H9 (cell line): ENCODE measurements at places on chromosomes 12 and 14.

GRCh38 chr12:88144546-88145468, 2.7 kb downstream of the TMTC3 start:
- no peak for DNase-seq

GRCh38 chr12:52346593-52346992, 20.7 kb downstream of the KRT85 start:
- no peak for DNase-seq

- DNase-seq, result peak; percentile 87
These were observed 179.0 kb downstream of the SLC15A4 start for GRCh38 chr12:128644664-128645296.

- no peak for DNase-seq
These were observed 260.9 kb downstream of the ITPR2 start for GRCh38 chr12:26572137-26572536.

DNA sequence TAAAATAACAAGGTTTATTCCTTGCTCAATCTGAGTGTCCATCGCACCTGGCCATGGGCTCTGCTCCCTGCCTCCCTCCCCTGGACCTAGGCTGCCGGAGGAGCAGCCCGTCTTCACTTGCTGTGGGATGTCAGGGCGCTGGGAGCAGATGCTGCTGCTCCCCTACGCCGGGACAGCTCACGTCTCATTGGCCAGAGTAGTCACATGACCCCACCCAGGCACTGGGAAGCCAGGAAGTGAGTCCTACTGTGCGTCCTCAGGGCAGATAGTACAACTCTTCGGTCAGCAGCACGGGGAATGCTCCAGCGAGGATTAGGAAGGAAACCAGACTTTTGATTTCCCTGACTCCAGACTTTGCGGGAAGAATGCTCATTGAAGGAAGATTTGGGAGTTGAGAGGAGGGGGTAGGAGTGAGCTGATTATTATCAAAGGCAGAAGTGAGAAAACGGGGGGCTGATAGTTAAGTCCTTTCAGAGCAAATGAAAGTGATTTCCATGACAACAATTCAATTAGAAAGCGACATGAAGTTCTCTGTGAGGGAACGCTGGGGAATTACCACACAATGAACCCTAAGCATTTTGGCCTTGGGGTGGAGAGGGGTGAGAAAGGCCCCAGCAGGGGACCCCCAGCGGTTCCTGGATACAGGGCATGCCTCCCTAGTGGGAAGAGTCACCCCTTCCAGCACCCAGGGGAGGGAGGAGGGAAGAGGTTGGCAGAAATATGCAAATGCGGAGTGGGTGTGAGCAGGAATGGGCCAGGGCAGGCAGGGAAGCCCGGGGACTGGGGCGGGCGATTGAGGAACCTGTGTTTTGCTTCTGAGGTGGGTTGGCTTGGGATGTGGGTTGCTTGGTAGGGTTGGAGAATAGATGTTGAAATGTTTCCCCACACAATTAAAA, 215.5 kb downstream of the AACS start:
- DNase-seq, result peak; percentile 97

GRCh38 chr14:95480109-95480886, 36.2 kb downstream of the SYNE3 start:
- no peak for DNase-seq

DNA sequence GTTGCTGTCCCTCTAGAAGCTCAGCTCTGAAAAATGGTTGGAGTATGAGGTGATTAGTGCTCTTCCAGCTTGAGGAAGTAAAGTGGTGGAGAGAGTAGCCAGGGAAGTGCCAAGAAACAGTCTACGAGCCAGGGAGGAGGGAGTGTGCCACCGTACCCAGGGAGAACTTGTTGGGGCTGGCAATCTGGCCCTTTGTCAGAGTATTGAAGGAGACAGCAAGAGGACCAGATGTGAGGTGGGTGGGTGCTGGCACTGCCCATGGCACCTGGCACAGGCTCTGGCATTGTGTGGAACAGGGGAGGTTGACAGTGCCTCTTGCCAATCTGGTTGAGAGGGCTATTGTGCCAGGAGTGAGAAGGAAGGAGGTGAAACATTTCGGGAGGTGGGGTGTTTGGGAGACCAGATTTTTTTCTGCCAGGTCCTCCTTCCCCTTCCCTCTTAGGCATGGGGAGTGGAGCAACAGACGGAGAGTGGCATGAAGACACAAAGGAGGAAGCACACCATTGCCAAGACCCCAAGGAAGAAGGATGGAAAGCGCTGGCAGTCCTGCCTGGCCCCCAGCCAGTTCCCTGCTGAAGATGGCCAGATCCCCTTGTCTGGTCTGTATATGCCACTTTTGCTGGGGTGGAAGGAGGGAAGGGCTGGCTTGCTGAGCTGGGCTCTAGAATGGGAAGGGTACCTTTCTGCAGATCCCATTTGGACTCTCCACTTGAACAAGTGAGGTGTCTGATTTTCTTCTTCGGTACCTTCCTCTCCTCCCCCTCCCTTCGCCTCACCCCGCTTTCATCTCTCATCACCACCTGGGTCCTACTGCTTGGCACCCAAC, 37.5 kb downstream of the ZFHX2 start:
- peak; percentile 9 for DNase-seq

GRCh38 chr12:115752156-115752555, 525.3 kb downstream of the MED13L start:
- DNase-seq, result no peak

GRCh38 chr14:104805941-104806624, 5.2 kb downstream of the ZBTB42 start:
- DNase-seq, result no peak

DNA sequence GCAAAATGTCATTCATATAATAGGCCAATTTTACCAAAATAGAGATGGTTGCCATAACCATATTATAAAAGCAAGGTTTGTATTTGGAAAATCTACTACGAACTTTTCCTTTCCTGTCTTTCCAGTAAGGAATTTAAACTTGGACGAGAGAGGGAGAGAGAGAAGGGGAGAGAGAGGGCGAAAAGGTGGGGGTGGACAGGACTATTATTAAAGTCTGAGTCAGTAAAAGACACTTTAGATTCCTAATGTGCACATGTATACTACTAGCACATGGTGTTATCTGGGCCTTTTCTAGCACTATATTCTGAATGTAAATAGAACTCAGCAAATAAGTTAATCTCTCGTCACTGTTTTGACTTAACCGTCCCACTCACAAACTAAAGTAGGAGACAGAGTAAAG, 30.4 kb upstream of the FBLN5 start:
- DNase-seq, result no peak

DNA sequence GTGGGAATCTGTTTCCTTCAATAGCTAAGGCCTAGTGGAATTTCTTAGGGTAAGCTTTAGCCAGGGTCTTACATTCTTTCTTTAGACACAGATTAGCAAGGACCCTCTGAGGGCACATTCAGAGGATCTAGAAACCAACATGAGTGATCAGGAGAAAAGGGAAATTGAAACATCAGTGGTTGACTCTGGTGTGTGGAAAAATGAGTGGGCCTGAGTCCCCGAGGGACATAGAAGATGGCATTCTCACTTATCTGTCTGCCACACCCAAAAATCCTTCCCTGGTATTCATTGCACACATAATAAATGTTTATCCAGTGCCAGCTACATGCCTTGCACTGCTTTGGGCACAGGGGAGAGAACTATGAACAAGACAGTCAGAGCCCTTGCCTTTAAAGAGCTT, 82.9 kb downstream of the SSPN start:
- DNase-seq, result no peak

- DNase-seq, result no peak
These were observed 23.6 kb upstream of the AMN1 start for GRCh38 chr12:31752450-31752849.

- no peak for DNase-seq
These were observed 77.7 kb downstream of the KCNK10 start for GRCh38 chr14:88245321-88245720.

DNA sequence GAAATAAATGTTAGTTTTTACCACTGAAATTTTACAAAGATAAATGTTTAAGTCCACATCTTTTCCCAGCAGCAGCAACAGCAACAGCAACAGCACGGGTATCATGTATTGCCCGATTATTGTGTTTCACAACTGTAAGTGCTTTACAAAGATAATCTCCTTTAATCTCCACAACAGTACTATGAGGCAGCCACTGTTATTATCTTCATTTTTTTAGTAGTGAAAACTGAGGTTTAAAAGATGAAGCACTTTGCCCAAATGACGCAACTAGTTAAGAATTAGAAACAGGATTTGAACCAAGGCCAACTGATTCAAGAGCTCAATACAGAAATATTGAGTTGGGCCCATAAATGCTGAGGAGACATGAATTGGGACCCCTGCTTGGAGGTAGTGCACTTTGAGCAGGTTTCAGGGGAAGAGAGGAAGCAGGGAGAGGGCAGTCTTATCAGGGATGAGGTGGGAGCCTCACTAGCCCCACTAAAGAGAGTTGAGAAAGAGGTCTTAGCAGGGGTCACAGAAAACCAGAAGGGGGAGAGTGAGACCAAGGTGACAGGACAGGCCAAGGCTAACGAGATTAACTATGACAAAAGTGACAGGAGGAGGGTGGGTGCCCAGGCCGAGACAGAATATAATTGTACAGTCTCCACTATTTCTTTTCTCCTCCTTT, 15.3 kb downstream of the KRT2 start:
- DNase-seq, result no peak

- DNase-seq, result peak; percentile 40
These were observed 24.2 kb upstream of the DYRK2 start for GRCh38 chr12:67624355-67624754.

- DNase-seq, result no peak
These were observed 110.6 kb downstream of the BMP4 start for GRCh38 chr14:53845813-53846693.

DNA sequence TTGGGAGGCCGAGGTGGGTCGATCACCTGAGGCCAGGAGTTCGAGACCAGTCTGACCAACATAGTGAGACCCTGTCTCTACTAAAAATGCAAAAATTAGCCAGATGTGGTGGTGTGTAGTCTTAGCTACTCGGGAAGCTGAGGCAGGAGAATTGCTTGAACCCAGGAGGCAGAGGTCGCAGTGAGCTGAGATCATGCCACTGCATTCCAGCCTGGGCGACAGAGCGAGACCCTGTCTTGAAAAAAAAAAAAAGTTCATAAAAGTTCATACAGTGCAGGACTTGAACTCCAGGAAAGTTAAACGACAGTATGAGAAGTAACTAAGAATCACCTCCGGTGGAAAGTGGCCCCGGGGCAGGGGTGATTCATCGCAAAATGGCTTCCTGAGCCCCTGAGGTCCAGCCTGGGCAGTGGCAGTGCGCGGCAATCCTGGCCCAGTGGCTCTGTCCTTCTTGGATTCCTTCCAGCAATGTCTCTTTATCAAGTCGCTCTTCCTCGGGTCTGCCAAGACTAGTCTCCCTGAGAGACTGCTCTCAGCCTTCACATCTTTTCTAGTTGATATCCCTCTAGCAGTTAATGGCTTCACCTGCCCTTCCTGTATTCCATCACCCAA, 16.7 kb upstream of the MAP1LC3B2 start:
- no peak for DNase-seq

- DNase-seq, result no peak
These were observed 43.8 kb downstream of the CCNK start for GRCh38 chr14:99524804-99525698.

DNA sequence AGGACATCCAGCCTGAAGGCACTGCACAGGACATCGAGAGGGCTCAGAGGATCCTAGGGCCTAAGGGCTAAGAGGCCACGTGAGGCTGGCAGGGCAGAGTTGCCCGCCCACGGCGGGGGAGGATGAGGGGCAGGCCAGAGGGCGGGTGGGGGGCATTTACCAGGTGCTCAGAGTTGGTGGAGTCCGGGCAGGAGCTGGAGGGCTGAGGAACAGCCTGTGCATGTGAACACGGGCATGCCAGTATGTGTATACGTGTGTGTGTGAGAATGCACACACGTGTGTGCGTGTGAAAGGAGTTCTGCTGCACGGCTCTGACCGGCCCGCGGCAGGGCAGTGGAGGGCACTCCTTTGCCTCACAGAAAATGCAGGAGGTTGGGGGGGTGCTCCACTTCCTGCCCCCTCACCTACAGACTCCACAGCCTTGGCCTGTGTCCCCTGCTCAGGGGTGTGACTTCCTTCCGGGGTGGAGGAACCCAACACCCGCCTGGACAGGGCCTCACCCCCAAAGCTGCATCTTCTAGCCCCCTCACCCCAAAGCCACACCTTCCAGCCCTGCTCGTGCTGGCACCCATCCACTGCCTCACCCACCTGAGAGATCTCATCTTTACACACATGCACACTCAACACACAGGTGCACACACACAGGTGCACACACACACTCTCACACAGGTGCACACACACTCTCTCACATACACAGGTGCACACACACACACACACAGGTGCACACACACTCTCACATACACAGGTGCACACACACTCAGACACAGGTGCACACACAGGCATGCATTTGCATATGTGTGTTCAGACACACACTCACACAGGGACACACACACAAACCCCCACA, 11.8 kb upstream of the GPR132 start:
- DNase-seq, result no peak

DNA sequence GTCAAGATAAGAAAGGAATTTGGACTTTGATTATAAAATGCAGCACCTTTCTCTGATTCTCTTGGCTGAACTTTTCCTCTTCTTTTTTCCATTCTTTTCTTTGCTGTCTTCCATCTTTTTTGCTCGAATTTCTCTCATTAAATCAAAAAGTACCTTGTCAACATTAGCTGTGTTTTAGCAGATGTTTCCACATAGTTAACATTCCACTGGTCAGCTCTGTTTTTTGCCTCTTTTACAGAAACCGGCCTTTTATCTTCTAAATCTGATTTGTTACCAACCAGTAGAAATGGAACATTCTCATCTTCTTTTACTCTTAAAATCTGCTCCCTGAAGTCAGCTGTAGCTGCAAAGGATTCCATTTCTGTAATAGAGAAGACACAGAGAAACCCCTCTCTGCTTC, 71.1 kb upstream of the SYT1 start:
- no peak for DNase-seq

GRCh38 chr12:107487011-107487680, 198.5 kb upstream of the PWP1 start:
- DNase-seq, result no peak

GRCh38 chr14:98059106-98059505, 1212.9 kb downstream of the BCL11B start:
- no peak for DNase-seq

GRCh38 chr12:106311139-106311538, 8.6 kb downstream of the TCP11L2 start:
- no peak for DNase-seq

- no peak for DNase-seq
These were observed 67.7 kb downstream of the RBM19 start for GRCh38 chr12:113898466-113898865.

DNA sequence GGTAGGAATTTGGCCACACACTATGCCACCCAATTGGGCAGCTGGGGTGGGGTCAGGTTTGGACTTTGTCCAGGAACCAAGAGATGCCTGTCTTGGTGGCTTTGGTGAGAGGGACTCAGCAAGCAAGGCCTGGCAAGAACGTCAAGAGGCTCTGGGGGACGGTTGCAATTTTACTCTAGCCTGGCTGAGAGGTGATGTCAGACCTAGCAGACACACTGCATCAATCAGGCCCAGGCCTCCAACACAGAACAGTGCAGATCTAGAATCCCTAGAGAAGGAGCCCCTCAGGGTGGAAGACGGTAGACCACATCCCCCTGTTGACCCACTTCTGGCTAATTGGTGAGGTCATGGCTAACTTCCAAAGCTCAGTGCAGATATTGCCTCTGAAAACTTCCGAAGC, 1.6 kb upstream of the UNC119B start:
- DNase-seq, result no peak
